ENCODE measurements at places on chromosomes 5 and 9.

- DNase-seq = no peak
Observed at GRCh38 chr9:10443868-10444204, 169.0 kb downstream of the PTPRD start.

DNA sequence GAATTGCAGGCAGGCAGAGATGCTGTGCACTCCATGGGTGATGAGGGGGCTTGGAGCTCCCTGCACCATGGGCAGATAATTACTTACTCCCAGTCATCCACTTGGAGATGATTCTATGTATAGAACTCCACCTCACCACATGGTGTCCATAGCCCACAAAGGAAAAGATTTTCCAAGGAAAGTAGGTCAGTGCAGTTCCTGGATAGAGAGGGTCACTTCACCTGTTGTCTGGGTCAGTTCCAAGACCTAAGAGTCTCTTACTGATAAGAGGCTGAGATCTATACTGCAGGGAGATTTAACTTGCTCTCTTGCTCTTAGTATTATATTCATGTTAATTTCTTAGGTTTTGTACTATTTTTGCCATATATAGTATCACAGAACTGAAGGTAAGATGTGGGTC lies 113.9 kb upstream of the BRINP1 start:
- no peak for DNase-seq

GRCh38 chr9:95086564-95086955 lies 230.9 kb downstream of the FANCC start:
- DNase-seq = peak; percentile 41

GRCh38 chr5:35324679-35325078 lies 94.4 kb upstream of the PRLR start:
- DNase-seq = no peak

DNA sequence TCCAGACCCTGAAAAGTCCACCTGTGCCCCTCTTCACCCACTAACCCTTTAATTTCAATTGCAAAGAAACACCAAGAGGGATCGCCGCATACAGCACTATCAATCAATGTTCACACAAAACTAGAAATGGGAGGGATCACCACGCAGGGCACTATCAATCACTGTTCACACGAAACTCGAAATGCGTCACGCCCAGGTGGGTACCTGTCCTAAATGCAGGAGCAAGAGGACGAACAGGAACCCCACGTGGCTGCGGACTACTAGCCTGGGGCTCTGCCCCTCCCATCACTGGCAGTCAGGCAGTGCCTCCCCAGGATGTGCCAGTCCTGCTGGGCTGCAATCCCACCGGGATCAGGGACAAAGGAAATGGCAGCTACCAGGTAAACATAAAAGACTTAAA lies 28.2 kb downstream of the RASGEF1C start:
- DNase-seq = no peak

GRCh38 chr5:41509399-41510175 lies 814 bp downstream of the PLCXD3 start:
- DNase-seq = peak; percentile 86

DNA sequence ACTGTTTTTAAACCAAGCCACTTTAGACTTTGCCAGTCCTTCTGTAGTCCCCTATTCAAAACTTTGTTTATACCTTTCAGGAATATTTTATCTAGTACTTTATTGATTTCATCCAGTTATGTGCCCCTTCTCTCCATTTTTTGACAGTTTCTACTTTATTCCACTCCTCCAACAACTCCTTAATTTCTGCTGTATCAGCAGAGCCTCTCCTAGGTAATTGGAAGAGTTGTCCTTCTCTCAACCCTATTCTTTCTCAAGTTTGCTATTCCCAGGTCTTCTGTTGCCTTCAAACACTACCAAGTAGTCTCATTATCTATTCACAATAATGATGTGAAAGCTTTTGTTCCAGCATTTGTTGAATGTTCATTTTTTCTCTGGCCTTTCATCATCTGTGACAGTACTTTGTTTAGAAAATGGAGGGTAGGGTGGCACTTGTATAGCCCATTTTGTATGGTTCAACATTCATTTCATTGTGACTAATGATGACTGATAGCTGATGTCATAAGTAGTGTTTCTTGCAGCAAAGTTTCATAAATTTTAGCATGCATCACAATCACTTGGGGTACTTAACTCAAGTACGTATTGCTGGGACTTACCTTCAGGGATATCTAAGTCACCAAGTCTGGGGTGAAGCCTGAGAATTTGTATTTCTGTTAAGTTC lies 204.4 kb upstream of the DMRT1 start:
- no peak for DNase-seq

- no peak for DNase-seq
Observed at GRCh38 chr9:68785965-68786364, 80.9 kb downstream of the PIP5K1B start.

DNA sequence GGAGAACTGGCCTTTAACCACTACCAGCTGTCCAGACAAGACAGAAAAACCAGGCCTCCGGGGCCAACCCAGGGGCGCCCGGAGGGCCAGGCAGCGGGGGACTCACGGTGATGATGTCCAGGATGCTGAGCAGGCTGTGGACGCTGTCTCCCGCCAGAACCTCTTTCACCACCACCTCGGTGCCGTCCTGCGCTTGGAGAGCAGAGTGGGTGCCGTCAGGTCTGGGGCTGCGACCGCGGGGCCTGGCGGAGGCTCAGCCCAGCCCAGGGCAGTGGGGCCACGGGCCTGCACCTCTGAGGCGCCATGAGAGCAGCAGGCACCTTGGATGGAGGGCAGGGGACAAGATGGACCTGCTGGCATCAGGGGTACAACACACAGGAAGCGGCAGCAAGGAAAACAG lies 9.7 kb downstream of the PNPLA7 start:
- DNase-seq = no peak

DNA sequence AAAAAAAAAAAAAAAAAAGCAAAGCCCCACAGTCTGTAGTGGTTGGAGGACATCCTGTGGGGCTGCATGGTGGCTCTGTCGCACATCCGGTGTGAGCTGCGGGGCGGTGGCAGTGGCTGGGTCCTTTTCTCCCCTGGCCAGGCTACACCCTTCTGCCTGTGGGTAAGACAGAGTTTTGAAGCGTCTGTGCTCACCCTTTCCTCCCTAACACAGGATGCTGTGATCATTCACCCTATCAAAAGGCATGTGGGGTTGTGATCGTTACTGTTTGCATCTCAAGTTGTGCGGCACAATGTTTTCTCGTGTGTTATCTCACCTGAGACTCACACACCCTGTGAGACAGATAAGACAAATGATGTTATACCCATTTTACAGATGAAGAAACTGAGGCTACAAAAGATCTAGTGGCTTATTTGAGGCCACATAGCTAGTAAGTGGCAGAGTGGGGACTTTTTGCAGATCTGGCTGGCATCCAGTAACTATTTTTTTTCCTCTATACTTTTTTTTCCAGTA lies 17.5 kb downstream of the IRF1 start:
- DNase-seq = peak; percentile 52

GRCh38 chr9:37917801-37918664 lies 14.1 kb upstream of the SLC25A51 start:
- DNase-seq = no peak

- peak; percentile 90 for DNase-seq
Observed at GRCh38 chr9:128946571-128947276, 679 bp downstream of the DOLK start.

GRCh38 chr5:149363936-149364335 lies 6.1 kb downstream of the PCYOX1L start:
- DNase-seq = no peak

GRCh38 chr5:141413540-141414069 lies 818 bp downstream of the PCDHGA10 start:
- DNase-seq = no peak

- no peak for DNase-seq
Observed at GRCh38 chr5:106873568-106873967, 797.2 kb downstream of the EFNA5 start.

GRCh38 chr5:132180134-132180745 lies 47.4 kb downstream of the P4HA2 start:
- no peak for DNase-seq

- peak; percentile 43 for DNase-seq
Observed at GRCh38 chr9:124438091-124438490, 12.2 kb upstream of the ADGRD2 start.

DNA sequence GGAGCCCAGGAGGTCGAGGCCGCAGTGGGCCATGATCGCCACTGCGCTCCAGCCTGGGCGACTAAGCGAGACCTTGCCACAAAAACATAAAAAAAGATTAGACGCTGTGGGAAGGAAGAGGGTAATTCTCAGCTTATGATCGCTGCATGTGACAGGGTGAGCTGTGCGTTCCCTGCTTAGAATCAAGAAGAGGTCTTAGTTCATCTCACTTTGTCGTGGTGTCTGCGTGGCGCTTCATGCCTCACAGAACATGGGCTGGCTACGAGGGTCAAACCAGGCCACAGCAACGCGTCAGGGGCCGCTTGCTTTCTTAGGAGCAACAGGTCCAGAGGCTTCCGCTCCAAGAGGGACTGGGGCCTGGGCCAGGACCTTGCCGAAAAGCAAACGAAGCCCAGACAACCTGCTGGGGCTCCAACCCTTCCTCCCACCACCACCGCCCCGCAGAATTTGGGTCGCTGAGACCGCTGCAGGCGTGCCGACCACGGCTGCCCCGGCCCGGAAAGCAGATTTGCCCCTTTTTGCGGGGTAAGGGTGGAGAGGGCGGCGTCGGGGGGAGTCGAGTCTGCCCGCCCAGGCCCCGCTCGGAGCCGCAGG lies 10.0 kb upstream of the GRIN1 start:
- peak; percentile 64 for DNase-seq

DNA sequence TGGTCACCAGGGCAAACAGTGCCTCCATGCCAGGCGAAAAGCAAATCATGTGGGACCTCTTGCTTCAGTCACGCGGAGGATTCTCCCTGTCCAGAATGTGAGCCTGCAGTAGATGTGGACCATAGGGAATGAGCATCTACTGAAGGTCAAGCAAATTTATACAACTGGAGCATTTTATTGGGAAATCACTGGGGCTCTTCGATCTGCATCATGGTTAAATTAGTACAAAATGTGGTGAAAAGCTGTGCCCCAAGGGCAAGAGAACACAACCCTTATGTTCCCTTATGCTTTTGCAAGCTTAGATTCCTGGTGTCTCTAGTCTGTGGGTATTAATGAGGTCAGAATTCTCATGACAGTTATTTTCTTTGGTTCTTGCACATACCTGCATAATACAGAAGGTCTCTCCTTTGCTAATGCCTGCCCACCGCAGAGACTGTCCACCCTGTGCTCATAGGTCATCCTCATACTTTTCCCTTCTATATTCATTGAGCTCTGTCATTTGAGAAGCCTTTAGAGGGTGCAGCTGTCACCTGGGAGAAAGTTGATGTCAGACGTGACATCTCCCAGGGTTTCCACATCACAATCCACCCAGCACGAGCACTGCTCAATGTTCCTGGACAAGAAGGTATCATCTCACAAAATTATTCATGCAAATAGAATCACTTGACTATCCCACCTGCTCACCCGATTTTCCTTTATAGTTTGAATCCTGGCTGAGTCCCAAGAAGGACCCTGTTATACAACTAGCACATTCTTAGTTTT lies 111.7 kb downstream of the NXNL2 start:
- DNase-seq = no peak

Measured in chondrocyte (in vitro differentiated cells).